ENCODE measurements at places on chromosomes 5 and 9.

- no peak for DNase-seq
These were observed 899 bp upstream of the MED10 start for GRCh38 chr5:6379246-6379645.

GRCh38 chr5:11955331-11955730, 51.1 kb upstream of the CTNND2 start:
- no peak for DNase-seq

DNA sequence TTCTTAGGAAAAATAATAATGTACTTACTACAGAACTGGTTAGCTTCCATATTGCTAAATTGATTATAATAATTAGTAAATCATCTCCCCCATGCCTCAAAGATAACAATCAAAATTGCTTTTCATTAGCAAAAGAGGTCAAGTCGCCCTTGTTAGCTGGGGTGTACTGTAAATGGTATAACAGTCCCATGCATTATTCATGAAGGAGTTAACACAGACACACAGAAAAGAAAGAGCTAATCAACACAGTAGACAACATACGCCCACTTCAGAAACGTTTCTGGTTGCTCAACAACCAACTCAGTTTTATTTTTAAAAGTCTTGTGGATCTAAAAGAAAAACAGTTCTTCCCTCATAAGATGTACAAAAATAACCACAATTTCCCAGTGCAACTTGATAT, 100.2 kb downstream of the MPDZ start:
- no peak for DNase-seq

DNA sequence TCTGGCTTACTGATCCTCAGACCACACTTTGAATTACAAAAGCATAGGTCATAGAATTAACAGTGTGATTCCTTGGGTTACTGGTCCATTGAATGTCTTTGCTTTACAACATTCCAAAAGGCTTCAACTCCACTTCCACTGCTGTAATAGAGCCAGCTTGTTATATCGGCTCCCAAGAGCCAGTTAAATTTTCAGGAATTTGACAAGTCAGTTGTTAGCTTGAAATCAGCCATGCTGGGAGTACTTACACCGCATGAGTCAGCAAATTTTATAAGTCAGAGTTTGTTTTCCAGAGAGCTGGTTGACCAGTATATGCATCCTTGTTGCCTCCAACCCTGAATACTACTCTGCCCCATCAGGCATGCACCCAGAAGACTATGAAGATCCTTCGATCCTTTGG, 73.1 kb downstream of the FOXB2 start:
- no peak for DNase-seq

GRCh38 chr9:78601957-78602565, 305.1 kb downstream of the PSAT1 start:
- DNase-seq, result no peak

DNA sequence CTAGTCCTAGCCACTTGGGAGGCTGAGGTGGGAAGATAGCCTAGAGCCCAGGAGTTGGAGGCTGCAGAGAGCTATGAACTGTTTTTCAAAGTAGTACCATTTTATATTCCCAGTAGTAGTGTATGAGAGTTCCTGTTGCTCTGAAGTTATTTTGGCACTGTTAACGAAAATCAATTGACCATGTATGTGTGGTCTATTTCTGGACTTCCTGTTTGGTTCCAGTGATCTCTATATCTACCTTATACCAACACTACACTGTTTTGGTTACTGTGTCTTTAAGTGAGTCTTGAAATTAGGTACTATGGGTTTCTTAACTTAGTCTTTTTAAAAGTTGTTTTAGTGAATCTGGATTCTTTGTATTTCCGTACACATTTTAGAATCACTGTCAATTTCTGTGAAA, 13.6 kb downstream of the SLF1 start:
- DNase-seq, result no peak

GRCh38 chr5:140362875-140363630, 3.1 kb downstream of the SLC4A9 start:
- DNase-seq, result no peak

DNA sequence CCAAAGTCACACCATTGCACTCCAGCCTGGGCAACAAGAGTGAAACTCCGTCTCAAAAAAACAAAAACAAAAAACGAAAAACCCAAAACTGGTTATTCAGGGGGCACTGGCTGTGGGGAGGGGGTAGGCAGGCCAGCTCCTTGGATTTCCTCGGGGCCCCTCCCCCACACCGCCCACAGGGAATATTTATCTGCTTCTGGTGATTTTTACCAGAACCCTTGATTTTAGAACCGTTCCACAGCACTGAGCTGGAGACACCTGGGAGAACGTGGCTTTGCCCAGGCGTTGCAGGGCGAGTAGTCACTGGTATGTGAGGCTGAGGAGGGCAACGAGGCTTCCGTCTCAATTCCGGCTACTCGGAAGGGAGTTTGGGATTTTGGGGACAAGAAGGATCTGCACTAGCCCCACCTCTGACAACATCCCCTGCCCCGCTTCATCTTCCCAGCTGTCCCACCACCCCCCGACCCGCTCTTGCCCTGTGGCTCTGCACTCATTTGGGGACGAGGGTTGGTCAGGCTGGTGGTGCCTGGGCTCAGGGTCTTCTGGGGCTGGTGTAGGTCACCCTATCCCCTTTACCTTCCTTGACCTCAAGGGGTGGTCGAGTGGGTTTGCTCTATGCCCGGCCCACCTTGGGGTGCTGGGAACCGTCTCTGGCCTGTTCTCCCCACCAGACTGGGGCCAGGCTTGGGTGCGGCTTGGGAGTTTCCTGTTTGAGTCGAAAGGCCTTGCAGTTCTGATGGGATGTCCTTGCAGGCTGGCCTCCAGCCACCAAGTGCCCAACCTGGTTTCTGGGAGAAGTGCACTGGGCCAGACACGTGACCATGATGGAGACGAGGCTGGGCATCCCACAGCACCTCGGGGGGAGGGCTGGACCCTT, 3.5 kb downstream of the AHRR start:
- DNase-seq, result no peak

GRCh38 chr9:126225611-126226609, 100.7 kb upstream of the MVB12B start:
- DNase-seq, result no peak

DNA sequence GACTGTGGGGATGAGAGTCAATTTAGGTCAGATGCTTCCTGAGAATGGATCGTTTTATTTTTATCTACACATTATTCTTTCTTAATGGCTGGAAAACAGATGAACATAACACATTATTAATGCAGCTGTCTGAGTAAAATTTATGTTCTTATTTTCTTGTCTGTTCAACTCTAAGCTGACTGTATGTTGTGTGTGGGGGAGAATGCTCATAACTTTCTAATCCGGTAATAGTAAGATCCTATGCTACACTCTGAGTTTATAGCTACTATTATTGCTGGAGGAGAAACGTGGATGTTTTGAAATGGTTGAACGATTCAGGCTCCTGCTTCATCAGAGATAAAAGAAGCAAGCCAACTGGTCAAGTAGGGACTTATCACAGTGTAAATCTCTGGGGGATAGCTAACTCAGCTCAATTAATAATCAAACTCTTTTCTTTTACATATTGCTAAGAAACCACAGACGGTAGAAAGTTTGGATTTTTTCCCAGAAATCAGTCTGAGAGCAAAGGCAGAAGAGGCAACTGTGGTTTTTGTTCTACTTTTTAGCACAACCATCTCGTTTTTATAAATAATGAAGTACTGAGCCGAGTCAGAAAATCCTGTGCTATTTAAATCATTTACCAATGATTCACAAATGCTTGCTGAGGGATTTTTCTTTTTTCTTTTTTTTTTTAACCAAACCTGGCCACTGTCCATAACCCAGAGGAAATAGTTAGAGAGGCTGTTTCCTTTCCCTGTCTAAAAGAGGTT, 265.0 kb upstream of the FAM174A start:
- no peak for DNase-seq

GRCh38 chr9:91166796-91167366, 194.8 kb downstream of the AUH start:
- DNase-seq, result no peak

DNA sequence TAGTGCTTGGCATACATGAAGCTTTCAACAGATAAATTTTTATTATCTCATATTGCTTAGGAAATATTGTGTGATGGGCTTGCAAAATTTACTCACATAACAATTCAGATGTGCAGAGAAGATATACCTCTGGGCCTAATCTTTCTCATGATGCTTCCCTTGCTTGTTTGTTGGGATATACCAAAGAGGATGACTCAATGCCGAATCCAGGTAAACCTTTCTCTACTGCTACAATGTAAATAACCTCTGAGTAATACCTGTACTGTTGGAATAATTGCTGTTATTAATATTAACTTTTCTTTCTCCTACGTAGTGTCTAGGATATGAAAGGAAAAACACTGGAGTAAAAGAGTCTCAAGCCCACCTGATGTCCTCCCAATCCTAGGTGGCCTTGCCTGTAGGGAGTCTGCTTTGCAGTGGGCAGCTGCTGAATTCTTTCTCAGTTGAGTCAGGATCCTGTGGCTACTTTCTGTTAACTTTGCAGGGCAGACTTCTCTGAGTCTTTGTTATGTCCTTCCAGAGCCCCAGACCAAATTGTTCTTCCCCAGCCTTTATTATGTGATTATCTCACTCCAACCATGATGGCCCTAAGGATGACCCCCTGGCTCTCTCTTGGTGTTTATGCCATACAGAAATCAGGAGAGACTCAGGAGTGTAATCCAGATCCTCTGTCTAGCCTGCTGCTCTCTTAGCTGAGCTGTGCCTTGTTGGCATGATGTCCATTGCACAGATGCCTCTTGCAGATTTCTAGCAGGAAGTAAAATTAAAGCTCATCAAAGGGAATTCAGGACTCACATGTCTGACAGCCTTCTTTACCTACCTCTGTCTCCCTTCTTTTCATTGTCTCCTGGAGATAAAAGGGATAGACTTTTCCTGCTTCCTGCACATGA, 208.1 kb downstream of the SNX18 start:
- DNase-seq, result no peak

GRCh38 chr5:958701-959571, 49.7 kb upstream of the NKD2 start:
- no peak for DNase-seq

GRCh38 chr5:167451076-167451475, 840.4 kb upstream of the WWC1 start:
- DNase-seq, result no peak

DNA sequence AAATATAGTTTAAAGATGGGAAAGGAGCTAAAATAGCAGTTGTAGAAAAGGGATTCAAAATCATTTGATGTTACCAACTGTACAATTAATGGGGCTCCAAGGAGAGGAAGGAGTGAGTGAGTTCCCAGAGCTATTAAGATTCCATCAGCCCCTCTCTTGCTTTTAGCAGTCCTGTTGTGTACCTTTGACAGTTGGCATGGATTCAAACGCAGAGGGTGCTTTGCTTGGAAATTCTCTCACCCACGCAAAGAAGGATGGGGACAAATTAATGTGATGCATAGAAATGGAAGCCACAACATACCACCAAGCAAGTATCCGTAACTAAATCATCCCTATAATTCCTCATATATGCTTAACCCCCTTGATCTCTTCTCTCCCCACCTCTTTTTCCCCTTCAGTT, 461.3 kb downstream of the EBF1 start:
- DNase-seq, result no peak

DNA sequence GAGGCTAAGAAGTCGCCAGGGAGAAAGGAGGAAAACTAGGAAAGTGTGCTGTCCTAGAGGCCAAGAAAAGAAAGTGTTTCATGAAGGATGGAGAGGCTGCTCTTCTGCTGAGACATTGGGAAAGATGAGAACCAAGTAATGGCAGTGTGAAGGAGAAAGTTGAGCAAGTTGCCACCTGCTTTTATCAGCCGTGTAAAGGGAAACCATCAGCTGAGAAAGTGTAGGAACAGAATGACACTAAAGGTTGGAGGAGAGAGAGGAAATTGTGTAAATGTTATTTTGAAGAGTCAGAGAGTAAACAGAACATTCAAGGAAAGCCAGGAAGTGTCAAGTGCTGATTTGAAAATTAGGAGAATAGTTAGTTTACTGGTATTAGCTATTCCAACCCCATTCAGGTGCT, 125.0 kb downstream of the CEMIP2 start:
- DNase-seq, result no peak

- no peak for DNase-seq
These were observed 61.1 kb downstream of the PSD2 start for GRCh38 chr5:139856714-139857113.

DNA sequence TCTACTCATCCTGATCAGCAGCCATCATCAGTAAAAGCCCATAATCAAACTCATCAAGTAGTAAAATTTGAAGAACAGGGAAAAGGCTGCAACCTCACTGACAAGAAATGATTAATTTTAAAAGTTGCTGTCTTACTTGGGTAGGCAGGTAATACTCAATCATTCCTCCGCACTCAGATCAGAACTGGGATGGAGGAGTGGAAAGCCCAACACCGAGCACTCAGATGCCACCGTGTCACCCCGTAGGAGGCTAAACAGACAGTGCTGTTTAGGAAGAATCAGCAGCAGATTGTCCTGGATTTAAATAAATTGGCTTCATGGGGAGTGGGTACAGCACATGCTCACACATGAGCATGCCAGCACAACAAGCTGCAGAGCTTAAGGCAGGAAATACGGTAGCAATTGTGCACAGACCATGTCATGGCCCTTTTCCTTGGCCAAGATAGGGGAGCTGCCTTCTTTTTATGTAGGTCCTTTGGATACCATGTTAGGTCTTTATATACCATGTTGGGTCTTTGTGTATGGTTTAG, 92.6 kb upstream of the CDH6 start:
- DNase-seq, result no peak

DNA sequence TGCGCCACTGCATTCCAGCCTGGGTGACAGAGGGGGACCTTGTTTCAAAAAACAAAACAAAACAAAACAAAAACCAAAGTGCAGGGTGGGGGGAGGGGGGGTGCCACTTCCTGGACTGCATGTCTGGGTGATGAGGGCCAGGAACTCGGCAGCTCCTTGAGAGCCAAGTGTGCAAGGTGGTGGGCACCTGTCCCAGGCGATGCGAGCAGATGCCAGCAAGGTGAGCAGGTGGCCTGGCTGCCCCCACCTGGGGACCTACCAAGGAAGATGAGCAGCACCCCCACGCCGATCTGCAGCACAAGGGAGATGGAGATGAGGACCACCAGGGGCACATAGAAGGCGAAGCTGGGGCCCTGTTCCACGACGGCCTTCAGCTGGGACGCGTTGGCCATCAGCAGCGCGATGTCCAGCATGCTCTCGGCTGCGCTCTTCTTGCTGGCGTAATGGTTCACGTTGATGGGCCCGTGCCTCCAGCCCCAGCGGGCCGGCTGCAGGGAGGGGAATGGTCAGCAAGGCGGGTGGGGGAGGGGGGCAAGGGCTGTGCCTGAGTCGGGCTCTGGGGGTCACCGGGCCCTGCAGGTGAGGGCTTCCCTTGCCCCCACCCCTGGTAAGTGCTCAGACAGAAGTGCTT, 7.8 kb downstream of the NINJ1 start:
- DNase-seq, result no peak

DNA sequence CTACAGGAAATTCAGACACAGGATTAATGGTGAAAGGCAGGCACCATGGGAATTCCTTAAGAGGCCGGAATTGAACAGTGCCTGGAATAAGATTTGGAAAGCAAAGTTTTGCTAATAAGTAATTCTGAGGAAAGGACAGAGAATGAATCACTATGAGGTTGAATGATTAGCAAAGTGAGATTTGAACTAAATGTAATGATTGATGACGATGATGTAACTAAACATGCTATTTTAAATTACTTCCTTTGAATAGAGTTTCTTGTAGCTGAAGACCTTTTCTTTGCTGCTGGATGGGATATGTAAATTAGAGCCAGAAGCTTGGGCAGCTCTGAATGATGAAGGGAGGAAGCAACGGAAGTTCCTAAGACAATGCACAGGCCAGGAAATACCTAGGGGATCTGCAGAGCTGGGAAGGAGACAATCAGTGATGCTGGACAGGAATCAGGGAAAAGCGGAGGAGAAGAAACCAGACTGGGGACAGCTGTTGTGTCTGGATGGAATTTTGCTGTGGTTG, 482.0 kb downstream of the PSAT1 start:
- no peak for DNase-seq

GRCh38 chr9:127022913-127023660, 99.3 kb downstream of the ANGPTL2 start:
- DNase-seq, result no peak
